ENCODE measurements at places on chromosomes 4 and X.

DNA sequence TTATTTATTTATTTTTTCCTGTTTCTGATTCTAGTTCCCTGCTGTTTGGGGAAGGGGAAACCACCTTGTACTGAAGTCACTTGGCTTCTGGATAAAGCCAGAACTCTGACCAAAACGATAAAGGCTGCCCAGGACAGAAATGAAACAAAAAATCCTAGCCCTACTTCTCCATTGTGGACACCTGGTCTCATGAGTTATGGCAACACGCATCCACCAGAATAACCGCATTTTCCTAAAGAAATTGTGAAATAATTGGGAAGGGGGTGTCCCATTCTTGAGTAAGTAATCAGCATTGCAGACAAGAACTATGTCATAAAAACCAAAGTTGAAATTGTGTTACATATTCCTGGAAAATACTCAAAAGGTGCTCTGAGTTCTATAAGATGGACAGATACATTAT is 42.1 kb downstream of the SLC9A7 start:
- DNase-seq = no peak

DNA sequence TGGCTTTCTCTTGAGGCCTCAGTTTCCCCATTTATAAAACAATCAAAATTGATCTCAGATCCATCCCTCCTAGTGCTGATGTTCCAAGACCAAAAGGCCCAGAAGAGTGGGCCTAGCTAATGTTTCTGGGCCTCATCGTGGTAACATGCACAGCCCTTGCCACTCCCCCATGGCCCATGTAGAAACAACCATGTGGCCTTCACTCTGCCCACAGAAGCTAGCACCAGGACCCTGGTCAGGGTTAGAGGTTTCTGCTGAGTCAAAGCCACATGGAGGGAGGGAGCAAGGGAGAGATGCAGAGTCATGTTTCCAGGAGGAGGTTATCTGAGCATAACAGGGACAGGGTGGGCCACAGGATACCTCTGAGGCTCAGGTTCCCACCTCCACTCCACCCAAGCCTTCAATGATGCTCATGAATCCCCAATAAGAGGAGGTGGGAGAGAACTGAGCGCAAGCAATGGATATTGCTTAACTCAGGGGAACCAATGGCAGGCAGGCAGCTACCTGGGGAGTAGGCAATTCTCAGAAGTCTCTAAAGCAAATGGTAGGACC is 16.9 kb downstream of the OTUD5 start:
- no peak for DNase-seq

DNA sequence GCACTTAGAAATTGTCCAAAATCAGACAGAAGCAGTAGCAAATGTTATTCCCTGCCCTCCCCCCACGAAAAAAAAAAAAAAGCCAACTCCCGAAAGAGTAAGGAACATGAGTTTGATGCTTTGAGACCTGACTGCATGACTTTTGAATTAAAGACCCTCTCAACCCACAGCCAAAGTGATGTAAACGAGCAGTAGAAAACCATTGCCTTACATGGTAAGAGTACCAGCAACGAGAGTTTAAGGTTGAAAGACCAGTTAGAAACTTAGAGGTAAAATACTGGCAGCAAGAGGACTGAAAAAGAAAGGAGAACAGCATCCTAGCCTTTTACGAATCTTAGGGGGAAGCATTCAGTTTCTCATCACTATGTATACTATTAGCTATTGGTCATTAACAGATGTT is 10.0 kb upstream of the ANXA10 start:
- no peak for DNase-seq

- DNase-seq = no peak
Measured at GRCh38 chr4:163535657-163536056, 41.2 kb downstream of the TMA16 start.

DNA sequence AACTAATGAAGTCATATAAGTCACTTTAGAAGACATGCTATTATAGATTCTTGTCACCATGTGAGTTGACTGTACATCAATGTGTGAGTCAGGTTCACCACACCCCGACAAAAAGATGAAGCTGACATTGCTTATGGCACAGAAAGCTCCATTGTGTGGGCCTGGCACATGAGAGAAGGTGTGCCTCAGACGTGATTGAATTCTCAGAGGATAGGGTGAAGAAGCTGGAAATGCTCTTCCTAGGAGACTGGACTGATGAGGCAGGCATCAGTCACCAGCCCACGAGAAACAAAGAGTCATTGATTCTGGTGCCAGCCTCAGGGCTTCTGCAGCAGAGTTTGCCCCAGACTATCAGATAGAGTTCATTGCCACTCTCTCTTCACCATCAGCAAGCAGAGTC is 35.9 kb upstream of the LRAT start:
- DNase-seq = peak; percentile 11

DNA sequence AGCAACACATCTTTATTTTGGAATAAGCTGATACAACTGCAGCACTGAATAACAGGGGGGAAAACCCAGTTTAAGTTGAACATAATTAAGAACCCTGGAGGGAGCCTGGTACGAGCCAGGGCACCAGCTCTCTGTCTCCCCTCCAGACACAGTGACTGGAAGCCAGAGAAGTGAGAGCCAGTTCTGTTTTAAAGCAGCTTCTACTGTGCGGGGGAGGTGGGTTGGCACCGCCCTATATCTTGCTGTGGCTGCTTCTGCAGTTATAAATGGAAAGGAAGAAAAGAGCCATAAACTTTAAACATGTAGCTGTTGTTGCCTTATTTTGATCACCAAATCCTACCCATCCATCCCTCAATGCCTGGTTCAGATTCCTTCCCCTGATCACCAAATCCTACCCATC is 207.9 kb upstream of the ANXA3 start:
- no peak for DNase-seq

DNA sequence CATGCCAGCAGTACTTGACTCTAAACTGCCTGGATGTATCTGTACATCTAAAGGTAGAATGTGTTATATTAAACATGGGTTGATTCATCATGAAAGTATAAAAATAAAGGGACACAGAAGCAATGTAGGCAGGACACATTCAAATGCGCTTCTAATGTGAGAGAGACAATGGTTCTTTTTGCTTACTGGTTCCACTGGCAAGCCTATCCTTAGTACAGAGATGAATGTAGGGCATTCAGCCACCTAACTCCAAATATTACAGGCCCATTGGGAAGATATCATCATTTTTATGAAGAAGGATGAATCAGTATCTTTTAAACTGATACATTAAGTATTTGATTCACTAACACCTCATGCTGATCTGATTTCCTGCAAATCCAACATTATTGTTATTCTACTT is 18.0 kb downstream of the CDKL2 start:
- no peak for DNase-seq

- peak; percentile 78 for DNase-seq
Measured at GRCh38 chr4:38237139-38237538, 276.9 kb downstream of the PTTG2 start.

DNA sequence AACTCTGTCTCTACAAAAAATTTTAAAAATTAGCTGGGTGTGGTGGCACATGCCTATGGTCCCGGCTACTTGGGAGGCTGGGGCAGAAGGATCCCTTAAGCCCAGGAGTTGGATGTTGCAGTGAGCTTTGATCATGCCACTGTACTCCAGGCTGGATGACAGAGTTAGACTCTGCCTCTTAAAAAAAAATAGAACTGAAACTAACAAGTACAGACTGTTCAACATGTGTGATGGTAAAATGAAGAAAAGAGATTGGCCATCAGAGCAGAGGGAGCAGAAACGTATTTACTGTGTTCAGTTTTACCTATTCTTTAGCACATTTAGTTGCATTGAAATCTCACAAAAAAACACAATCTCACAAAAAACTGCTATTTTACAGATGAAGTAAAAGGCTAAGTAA is 77.9 kb upstream of the NAP1L5 start:
- no peak for DNase-seq

GRCh38 chr4:183576701-183577404 is 72.0 kb downstream of the ING2 start:
- no peak for DNase-seq

GRCh38 chr4:189117426-189117825 is 823.2 kb upstream of the FRG1 start:
- DNase-seq = no peak

GRCh38 chr4:152524427-152524826 is 11.5 kb downstream of the FBXW7 start:
- no peak for DNase-seq

- DNase-seq = no peak
Measured at GRCh38 chr4:154616731-154617130, 4.3 kb upstream of the FGG start.

DNA sequence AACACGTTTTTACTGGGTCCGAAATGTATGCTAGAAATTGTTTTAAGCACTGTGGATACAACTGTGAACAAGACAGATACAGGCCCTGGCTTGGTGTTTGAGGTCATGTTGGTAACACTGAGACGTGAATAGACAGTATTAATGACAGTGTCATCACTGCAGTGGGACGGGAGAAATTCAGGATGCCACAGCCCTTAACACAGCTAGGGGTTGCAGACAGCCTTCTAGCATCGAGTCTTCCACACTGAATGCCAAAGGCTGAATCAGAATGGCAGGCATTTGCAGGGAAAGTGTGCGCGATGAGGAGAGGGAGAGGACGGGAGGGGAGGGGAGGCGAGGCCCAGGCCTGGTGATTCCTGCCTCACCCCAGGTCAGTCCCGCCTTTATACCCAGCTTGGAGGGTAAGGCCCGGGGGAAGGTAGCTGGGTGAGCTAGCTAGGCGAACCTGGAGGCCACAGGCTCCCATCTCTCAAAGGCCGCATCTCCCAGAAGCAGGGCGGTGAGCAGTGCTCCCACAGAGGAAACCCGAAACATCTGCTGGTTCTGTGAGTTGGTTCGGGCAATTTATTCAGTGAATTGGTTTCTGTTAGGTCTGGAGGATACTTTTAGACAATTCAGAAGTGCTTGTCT is 44.1 kb upstream of the CLDN24 start:
- DNase-seq = no peak
